ENCODE measurements at places on chromosomes 7 and 10.

DNA sequence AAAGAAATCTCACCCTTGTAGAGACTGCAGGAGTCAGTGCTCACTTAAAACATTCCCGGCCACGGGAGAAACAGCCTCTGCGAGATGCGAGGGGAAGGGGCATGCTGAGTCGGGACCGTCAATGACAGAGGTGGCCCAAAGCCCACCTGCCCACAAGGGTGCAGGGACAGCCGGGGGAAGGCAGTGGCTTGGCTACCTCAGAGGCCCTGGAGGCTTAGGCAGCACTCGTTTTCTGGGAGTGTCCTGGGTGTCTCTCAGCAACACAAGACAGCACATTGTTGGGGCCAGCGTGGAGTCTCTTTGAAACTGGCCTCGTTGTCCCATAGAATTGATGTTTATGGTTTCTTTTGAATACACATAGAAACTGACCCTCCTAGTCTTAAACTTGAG lies 25.6 kb upstream of the SYCE1 start:
- no peak for DNase-seq

DNA sequence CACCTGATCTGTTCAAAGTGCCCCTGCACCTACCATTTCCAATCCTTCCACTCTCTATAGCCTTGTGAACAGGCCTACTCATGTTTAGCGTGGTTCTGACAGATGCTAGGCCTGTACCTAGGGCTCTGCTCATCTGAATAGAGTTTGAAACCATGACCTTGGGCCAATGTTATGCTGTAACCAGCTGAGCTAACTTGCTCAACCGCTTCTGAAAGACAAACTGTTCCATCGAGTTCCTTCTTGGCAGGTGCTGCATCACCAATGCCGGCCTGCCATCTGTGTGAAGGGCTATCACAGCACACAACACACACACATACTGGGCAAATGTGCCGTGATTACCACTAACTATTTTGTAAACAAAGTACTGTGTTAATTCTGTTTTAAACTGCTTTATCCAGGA lies 419.0 kb upstream of the GALNT17 start:
- no peak for DNase-seq

GRCh38 chr10:58838561-58839208 lies 326.0 kb downstream of the BICC1 start:
- DNase-seq, result no peak

DNA sequence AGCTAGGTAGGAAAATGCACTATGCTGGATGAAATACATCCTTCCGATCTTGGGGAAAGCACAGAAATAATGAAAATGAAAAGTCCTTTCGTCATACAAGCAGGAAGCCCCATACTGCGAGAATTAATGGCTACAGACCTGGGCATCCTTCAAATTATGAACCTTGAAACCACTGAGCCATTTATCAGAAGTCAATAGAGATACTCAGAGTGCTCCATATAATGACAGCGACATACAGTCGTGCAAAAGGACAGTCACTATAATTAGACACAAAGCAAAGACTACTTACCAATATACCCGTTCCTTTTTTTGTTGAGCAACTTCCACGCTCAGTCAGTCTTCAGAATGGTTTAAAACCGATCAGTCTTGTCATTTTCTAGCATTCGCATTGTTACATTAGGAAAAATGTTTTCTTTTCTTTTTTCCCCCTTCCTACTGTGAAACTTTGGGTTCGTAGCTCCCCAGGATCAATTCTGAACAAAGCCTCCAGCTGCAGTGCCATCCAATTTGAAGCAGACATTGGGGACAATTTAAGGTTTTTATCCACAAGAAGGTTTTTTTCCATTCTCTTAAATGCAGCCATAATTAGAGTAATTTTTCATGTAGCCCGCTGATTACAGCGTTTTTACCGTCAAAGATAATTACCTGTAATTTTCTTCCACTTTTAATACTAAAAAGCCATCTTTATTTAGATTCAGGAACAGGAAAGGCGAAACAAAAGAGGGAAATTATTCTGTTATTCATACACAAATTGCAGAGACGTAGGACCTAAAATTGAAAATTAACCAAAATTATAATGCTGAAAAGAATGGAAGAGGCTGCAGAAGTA lies 6.4 kb downstream of the DLX6 start:
- DNase-seq, result no peak

DNA sequence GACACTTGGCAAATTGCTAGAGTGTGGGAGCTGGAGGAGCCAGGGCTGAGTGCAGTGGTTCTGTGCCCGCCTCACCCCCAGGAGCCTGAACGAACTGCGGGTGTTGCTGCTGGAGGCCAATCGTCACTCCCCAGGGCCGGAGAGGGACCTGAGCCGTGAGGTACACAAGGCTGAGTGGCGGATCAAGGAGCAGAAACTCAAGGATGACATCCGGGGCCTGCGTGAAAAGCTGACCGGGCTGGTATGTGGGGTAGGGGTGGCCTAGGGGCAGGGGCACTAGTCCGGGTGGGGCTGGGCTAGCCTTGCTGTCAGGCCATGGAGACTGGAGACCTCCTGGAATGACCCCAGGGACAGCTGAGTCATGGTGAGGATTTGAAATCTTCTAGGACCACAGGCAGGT lies 56.7 kb upstream of the GTF2IRD1 start:
- DNase-seq, result no peak

- no peak for DNase-seq
Observed at GRCh38 chr10:80518143-80518806, 19.4 kb upstream of the SH2D4B start.

GRCh38 chr7:149624006-149624405 lies 126.4 kb upstream of the ZNF746 start:
- no peak for DNase-seq

DNA sequence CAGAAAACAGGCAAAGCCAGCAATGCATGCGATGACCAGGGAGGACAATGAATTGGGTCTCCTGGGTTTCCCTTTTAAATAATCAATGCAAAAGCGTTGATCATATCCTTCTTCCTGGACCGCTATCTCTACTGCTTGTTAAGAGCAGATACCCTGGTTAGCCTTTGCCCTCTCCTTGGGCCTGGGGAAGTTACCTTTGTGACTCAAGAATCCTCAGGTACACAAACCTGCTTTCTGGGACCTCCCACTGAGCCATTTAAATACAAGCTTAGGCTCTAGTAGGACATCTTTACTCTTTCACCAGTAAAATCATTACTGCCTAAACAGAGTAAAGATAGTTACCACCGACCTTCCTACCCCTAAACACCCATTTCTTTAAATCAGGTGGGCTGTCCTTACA lies 173.9 kb downstream of the WNT2 start:
- no peak for DNase-seq

DNA sequence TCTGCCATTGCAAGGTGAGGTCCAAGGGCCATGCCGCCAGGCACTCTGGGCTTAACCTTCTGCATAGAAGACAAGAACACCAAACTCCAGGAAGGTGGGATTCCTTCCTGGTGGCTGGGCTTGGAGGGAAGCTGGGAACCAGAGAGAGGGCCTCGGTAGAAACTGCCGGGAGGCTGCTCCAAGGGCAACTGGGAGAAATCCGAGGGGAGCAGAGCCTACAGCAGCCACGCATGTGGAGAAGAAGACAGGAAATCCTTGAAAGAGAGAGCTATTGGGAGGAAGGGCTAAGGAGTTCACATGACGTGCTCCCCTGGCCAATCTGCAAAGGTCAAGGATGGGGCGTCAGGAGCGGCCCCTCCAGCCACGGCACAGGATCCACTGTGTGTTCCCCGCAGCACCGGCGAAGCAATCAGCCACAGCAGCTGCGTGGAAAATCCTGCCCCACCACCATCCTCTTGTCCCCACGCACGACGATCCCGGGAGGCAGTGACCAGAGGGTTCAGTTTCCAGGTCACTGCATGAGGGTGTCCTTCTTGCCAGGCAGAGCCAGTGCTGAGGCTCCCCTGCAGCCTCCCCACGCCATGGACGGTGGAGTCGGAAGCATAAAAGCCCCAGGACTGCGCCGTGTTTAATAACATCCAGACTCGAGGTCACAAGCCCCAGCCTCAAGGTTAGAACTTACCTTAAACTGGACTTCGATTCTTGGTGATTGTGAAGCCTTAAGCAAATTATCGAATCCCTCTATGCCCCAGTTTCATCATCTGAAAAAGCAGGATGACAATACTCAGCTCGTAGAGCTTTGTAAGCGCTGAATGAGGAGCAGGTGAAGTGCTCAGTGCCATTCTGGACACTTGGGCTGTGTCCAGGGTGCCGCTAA lies 8.6 kb upstream of the PPP2R2D start:
- no peak for DNase-seq

DNA sequence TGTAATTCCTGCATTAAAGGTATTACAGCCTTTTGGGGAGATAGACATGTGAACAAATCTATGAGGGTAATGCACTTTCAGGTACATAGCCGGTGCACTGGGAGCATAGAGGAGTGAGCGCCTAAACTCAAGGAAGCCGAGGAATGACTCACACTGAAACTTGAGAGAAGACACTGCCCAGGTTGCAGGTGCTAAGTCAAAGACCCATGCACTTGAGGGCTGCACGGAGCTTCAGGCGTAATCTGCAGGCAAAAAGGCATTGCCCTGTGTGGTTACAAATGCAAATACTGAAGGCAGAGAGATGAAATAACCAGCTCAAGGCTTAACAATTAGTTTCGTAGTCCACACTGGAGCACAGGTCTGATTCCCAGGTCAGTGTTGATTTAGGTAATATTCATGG lies 51.0 kb upstream of the OSBPL3 start:
- DNase-seq, result no peak

DNA sequence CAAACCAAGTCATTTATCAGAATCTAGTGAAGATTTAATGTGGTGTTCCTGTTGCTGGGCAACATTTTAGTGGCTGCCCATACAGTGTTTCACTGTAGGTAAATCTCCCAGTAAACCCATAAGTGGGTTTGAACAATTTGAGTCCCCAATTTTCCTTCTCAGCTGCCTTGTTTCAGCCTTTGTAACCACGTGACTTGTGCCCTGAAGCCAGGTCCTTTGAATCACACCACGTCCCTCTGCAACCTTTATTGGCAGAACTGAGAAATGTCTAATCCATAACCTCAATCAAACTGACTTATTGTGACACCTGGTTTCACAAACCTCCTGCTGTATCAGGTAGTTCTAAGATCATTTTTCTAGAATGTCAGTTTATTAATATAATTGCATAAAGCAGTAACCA lies 30.1 kb downstream of the SND1 start:
- no peak for DNase-seq

DNA sequence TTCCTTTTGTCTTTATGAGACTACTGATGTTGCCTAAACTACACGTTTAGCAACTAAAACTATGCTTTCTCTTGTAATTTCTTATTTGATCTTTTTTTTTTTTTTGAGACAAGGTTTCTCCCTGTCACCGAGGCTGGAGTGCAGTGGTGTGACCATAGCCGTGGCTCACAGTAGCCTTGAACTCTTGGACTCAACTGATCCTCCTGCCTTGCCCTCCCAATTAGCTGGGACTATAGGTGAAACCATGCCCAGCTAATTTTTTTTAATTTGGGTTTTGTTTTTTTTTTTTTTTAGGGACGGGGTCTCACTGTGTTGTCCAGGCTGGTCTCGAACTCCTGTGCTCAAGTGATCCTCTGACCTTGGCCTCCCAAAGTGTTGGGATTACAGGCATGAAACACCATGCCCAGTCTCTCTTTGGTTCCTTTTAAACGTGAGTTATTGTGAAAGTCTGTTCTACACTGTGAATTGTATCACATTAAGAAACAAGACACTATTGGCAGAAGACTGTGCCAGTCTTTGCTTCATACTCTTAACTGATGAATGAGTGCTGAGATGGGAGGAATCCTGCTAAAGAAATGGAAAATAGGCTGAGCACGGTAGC lies 6.4 kb downstream of the TMEM248 start:
- DNase-seq, result no peak

GRCh38 chr10:17241611-17242333 lies 13.7 kb downstream of the VIM start:
- DNase-seq, result no peak

DNA sequence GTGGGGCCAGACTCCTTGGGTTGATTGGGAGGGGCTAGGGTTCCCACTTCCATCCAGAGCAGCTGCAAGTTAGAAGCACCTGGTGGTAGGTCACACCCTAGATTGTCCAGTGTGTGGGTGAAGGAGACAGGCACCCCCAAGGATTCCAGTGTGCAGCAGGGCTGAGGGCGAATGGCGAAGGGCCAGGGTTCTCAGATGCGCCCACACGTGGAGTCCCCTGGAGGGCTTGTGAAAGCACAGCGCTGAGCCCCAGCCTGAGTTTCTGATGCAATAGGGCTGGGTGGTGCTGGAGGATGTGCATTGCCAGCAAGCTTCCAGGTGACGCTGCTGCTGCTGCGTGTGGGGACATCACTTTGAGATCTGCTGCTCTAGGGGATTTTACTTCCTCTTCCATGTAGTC lies 25.4 kb downstream of the TBATA start:
- no peak for DNase-seq

GRCh38 chr10:116738339-116738738 lies 4.0 kb downstream of the HSPA12A start:
- DNase-seq, result no peak

DNA sequence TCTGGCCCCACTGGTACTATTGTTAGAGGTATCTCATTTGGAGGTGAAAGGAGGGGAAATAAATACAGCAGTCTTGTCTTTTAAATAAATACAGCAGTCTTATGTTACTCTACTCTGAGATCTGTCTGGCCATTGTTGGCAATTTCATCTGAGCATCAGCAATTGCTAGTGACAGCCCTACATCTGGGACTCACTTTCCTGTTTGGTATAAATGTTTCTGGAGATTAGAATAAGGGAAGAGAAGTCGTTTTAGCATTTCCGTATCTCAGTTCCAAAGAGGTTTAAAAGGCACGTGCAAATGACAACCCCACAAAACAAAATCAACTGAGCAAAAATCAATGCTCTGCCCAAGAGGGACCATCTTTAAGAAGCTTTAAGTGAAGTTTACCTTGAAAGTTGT lies 18.1 kb upstream of the CNNM2 start:
- no peak for DNase-seq

GRCh38 chr7:45239486-45239885 lies 81.9 kb downstream of the RAMP3 start:
- no peak for DNase-seq

DNA sequence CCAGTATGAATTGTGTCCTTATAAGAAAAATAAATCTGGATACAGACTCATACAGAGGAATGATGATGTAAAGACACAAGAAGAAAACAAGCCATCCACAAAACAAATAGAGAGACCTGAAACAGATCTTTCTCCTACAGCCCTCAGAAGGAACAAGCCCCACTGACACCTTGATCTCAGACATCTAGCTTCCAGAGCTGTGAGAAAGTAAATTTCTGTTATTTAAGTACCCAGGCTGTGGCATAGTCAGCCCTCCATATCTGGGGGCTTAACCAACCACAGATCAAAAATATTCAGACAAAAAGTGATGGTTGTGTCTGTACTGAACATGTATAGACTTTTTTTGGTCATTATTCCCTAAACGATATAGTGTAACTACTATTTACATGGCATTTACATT lies 23.9 kb upstream of the ANKRD1 start:
- DNase-seq, result no peak

- no peak for DNase-seq
Observed at GRCh38 chr10:114911052-114911711, 26.8 kb upstream of the TRUB1 start.

All from GDM1 (cell line).